NCI-H748 treated with DMSO at 0.1 percent for 48 hours (cell line): ENCODE measurements at places on chromosomes 16 and 17.

- DNase-seq, result no peak
These were observed 737 bp downstream of the NUDT16L1 start for GRCh38 chr16:4693956-4694641.

DNA sequence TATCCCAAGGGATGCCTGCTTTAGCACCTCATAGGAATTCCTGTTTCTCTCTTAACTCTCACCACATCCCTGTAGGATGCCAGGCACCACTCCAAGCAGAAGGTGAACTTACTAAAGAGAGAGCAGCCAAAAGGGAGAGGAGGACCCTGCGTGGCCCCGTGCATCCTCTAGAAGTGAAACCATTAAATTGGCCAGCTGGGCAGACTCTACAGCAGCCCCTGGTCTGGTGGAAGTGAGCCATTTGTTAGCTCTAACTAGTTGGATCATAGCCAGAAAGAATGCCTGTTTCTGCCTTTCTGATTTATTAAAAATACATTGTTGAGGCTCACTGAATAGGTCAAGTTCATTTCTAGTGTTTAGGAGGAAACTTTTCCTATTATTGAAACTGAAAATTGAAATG, 22.3 kb downstream of the TMEM11 start:
- no peak for DNase-seq

- DNase-seq, result no peak
These were observed 136.9 kb downstream of the SLC39A11 start for GRCh38 chr17:72955391-72956140.

- DNase-seq, result no peak
These were observed 7.6 kb upstream of the PHF12 start for GRCh38 chr17:28958820-28959455.

GRCh38 chr16:1788708-1789100, 4.8 kb downstream of the IGFALS start:
- no peak for DNase-seq

DNA sequence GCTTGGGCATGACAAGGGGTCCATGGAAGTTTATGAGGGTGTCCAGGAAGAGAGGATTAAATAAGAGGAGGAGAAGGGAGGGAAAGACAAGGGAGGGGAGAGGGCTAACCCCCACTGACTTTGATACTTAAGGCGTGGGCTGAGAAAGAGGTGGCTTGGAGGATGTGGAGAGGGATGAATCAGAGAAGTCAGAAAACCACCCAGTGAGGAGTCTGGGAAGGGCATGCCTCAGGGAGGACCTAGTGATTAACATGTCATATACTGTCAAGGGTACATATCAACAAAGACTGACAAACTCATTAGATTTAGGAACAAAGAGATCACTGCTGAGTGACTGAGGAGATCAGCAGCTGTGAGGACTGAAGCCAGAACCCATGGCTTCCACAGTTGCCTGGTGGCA, 145.4 kb downstream of the IRX5 start:
- DNase-seq, result no peak

- DNase-seq, result no peak
These were observed 30.5 kb upstream of the IRF8 start for GRCh38 chr16:85868495-85868894.

- no peak for DNase-seq
These were observed 70.2 kb downstream of the ZZEF1 start for GRCh38 chr17:4072487-4073157.

DNA sequence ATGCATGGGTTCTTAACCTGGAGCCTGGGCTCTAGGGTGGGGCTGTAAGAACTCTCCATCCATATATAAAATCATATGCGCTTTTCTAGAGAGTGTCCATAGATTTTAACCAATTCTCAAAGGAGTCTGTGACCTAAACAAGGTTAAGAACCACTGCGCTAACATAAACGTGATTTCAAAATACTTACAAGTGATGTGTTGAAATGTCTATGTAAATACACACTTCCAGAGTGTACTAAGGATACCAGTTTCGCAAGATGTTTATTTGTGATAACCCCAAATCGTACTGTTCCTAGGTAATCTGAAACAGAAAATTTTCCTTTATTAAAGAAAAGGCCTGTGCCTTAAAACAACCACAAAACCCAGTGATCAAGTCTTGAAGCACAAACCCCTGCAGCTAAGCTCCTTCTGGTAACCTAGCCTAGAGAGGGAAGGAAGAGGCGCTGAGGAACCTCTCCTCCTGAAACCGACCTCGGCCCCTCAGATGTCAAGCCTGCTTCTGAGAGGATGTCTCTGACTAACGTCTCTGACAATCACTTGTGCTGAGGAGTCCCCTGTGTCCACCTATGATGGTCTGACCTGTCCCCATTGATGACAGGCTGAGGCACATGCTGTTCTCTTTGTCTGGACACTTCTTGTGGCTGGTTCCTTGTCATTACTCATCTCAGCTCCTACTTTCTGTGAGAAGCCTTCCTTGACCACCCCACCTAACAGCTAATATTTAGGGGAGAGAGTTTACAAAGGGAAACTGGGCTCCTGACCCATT, 32.2 kb downstream of the SNN start:
- DNase-seq, result no peak

DNA sequence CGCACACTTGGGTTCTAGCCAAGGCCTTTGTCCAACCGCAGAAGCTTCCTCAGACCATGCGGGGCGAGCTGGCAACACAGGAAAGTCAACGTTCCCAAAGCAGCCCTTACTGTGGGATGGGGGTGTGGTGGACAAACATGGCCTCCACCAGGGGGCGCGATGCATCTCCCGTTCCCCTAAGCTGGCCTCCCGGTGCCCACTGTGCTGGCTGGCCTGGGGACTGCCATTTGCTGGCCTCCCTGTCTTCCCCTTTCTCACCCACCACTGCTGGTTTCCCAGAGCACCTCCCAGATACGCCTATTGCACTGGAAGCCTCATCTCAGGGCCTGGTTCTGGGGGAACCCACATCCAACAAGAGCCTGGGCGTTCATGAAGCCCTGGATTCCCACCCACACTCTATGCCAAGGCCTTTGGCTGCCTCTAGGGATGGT, 145.3 kb downstream of the IRF8 start:
- DNase-seq, result no peak

- DNase-seq, result no peak
These were observed 23.7 kb downstream of the CLEC3A start for GRCh38 chr16:78045865-78046581.

- no peak for DNase-seq
These were observed 1.1 kb downstream of the KIF1C start for GRCh38 chr17:4998732-4999429.

- no peak for DNase-seq
These were observed 112.7 kb downstream of the BRIP1 start for GRCh38 chr17:61750656-61751055.

DNA sequence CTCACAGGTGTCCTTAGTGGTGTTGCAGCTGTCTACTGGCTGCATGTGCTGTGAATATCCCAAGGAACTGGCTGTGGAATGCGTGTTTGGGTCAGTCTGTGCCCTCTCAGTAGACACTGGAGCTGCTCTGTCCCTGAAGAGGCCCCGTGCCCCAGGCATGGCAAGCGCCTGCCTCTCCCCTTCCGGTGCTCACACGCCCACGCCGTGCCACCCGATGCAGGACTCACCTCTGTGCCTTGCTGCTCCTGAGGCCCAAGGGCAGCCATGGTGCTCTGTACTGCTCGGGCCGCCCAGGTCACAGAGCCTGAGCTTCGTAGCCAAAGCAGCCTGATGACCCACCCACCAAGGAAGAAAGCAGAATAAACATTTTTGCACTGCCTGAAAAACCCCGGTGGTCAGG, 10.0 kb downstream of the RGS11 start:
- DNase-seq, result no peak

- no peak for DNase-seq
These were observed 10.0 kb downstream of the USP32 start for GRCh38 chr17:60381958-60382357.

GRCh38 chr17:49018748-49019147, 21.6 kb downstream of the IGF2BP1 start:
- DNase-seq, result no peak

GRCh38 chr17:42266918-42267766, 9.0 kb downstream of the STAT5B start:
- DNase-seq, result no peak

DNA sequence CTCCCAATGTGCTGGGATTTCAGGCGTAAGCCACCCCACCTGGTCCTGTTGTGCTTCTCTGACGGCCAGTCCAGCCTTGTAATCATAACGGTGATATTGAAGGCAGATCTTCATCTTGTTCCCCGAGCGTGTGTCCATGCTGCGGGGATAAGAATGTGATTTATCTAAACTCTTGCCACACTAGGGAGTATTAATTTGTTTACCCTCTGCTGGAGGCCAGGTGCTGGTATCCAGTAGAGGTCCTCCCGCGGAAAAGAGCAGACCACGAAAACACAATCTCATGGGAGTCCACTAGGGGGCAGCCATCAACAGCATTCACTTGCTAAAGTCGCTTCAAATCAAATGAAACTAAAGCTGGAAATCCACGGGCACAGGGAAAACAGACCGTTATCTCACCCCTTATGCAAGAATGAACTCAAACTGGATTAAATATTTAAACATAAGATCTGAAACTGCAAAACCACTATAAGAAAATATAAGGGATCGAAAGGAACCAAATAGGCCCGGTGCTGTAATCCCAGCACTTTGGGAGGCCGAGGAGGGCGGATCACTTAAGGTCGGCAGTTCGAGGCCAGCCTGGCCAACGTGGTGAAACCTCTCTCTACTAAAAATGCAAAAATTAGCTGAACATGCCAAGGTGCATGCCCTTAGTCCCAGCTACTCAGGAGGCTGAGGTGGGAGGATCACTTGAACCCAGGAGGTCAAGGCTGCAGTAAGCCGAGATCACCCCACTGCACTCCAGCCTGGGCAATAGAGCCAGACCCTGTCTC, 22.3 kb upstream of the RBBP6 start:
- peak; percentile 62 for DNase-seq

DNA sequence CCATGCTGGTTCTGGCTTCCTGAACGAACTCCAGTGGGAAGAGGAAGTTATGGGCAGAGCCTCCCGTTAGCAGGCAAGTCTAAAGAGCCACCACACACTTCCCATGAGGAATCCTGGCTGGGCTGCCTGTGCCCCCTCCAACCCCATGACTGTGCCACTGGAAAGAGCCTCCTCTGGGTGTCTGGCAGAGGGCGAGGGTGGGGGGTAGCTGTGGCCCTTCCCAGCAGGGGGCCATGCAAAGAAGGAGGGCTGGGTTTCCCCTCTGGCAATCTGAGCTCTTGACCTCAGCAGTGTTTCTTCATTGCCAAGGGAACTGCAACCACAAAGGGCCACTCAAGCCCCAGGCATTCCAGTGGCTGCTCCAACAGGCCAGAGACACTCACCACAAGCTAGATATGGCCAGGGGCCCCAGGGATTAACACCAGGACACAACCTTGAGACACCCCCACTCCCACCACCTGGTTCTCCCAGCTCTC, 1.7 kb upstream of the RRAD start:
- DNase-seq, result no peak

DNA sequence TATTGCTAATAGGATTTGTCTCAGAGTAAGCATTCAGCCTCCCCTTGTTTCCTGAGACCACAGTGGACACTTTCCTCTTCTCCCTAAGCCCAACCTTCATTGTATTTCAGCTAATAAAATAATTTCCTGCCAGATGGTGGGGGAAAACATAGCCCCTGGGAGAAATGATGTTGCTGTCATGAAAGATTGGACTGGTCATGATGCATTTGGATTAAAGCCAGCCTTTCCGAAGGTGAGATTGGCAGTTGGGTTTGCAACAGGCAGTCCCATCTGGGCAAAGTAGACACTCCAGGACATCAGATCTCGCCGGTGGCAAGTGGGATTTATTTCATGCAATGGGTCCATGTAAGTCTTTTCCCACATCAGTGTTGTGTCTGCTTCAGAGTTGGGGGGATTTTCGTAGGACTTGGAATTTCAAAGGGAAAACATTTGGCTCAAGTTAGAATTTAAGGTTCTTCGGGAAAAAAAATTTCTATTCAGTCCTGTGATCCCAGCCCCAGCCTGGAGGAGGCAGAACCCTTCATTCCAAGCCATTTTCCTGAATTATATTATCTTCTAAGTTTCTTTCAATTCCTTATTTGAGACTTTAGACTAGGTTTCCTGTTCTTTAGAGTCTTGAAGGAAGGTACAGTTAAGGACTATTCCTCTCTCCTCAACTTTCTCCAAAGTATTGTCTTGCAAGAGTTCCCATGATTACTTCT, 391.7 kb downstream of the XYLT1 start:
- no peak for DNase-seq

DNA sequence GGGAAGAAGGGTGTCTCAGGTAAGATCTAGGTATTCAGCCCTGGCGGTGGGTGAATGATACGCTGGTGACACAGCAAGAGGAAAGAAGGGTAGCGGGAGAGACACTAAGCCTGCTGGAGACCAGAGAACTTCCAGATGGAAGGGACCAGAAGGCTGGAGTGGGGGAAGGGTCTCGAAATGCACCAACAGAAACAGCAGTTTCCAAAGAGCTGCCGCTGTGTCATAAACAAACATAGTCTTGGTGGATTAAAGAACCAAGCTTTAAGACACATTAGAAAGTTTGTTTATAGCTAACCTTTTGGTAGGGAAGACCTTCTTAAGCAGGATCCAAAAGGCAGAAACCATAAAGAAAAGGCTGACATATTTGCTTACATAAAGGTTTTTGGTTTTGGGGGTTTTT, 20.9 kb downstream of the TRPV3 start:
- no peak for DNase-seq

GRCh38 chr17:30576326-30576861, 99.2 kb downstream of the GOSR1 start:
- DNase-seq, result no peak

DNA sequence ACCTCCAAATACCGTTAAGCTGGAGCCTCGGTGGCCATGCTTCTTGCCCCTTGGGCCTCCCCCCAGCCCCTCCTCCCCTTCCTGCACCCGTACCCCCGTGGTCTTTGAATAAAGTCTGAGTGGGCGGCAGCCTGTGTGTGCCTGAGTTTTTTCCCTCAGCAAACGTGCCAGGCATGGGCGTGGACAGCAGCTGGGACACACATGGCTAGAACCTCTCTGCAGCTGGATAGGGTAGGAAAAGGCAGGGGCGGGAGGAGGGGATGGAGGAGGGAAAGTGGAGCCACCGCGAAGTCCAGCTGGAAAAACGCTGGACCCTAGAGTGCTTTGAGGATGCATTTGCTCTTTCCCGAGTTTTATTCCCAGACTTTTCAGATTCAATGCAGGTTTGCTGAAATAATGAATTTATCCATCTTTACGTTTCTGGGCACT, 928 bp downstream of the HBA1 start:
- peak; percentile 97 for DNase-seq

GRCh38 chr16:70805787-70806186, 4.8 kb upstream of the VAC14 start:
- no peak for DNase-seq

GRCh38 chr17:35161281-35161761, 13.7 kb downstream of the UNC45B start:
- DNase-seq, result no peak
